Stimulated activated CD4-positive, alpha-beta T cell treated with anti-CD3 and anti-CD28 coated beads, Interleukin-1b, Interleukin-23, amount 100 ng/mL, for 24 hours (primary cell): ENCODE measurements at places on chromosomes 5 and 9.

GRCh38 chr9:95103281-95103771 is 214.2 kb downstream of the FANCC start:
- no peak for DNase-seq

DNA sequence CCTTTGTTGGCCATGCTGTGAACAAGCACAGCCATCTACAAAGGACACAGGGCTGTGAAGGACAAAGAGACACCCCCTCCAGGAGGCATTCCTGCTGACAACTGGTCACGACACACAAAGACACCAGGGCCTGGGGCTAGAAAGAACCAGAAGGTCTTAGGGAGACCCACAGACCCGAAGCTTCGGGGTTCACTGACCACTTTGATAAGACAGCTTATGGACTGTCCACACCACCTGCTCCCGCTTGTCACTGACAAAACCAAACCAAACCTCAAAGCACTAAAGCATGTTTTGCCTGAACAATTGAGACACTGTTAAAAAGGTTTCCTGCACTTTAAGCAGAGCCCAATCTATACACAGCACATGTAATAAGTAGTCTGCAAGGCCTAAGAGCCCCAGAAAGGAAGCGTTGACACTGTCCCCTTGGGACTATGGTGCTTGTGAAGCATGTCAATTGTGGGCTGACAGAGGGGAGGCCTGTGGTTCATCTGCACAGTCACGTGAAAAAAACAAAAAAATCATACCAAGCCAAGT is 185.0 kb downstream of the GAPVD1 start:
- no peak for DNase-seq

- no peak for DNase-seq
Observed at GRCh38 chr9:99264070-99264680, 42.1 kb downstream of the SEC61B start.

DNA sequence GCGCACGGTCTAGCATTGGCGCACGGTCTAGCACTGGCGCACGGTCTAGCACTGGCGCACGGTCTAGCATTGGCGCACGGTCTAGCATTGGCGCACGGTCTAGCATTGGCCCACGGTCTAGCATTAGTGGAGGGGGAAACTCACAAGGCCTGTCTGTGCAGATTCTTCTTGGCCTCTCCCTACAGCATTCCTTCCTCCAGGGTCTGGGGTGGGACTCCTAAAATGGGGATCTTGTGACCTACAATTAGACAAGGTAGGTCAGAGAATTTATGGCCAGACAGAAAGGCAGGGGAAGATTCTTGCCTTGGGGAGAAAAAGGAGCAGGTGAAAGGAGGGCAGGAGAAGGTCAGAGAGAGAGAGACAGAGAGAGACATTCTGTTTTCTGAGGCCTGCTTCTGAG is 5.4 kb upstream of the GBGT1 start:
- no peak for DNase-seq

- no peak for DNase-seq
Observed at GRCh38 chr9:296411-296810, 81.7 kb downstream of the DOCK8 start.

DNA sequence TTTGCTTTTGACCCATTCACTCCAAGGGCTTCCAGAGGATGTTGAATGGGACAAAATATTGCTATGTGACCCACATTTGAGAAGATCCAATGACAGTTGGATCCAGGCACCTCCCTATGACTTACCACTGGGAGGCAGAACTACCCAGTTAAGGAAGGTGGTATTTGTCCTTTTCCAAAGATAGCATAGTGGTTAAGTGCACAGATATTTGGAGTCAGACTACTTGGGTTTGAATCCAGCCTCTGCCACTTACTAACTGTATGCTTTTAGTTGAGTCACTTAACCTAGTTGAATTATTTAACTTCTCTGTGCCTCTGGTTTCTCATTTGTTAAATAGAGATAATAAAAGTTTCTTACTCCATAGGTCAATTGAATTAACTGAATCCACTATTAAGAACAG is 74.5 kb upstream of the PALM2AKAP2 start:
- DNase-seq: no peak

GRCh38 chr9:35568196-35568595 is 36.9 kb upstream of the TESK1 start:
- no peak for DNase-seq

- DNase-seq: no peak
Observed at GRCh38 chr5:150172556-150172955, 6.0 kb downstream of the CDX1 start.

DNA sequence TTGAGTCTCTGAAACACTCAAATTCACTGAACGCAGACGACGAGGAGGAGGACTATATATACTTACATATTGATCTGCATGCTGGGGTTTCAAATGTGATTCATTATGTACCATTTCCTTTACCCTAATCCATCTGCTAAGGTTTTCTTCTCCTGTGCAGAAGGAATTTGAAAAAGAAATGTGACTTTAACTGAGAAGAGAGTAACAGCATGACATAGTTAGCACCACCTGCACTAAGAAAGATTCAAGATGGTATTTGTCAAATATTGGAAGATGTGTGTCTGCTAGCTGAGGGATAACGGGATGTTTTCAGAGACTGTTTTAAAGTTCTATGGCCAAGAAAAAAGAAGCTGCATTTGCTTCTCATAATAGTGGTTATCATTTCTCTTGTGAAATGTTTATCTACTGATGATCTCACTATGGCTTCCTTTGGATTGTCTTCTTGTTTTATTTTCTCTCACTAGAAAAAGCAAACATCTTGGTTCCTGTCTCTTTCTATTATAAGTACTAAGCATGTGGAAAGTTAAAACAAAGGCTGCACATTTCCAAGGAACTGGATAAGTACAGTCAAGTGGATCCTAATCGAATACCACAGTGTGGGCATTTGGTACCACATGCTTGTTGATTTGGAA is 89.8 kb upstream of the TLE4 start:
- DNase-seq: no peak

- no peak for DNase-seq
Observed at GRCh38 chr5:640461-641330, 28.6 kb downstream of the CEP72 start.

GRCh38 chr5:165333623-165334022 is 1828.2 kb downstream of the MAT2B start:
- DNase-seq: no peak

DNA sequence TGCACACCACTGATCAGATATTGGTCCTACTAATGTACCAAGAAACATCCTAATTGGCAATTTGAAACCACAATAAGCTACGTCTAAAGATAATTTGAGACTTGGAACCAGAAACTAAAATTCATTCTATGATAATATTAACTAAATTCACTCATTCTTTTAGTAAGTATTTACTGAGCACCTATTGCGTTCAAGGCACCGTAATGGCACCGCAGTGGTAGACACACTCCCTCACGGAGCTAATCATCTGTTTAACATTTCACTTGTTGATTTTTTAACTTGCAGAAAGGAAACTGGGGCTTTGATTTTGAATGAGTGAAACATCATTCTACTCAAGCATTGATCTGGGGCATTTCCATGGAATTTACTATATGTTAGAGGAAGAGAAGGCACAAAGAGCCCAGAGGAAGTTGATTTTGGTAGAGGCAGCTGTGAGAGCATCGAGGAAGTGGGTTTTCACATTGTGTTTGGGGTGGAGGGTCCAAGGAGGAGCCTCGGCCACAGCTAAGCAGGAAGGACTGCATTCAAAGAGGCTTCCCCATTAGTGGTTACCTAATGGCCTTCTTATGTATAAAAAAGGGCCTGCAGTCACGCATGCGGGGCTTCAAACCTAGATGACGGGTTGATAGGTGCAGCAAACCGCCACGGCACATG is 7.1 kb downstream of the RAPGEF1 start:
- no peak for DNase-seq

GRCh38 chr9:131260751-131261452 is 15.4 kb downstream of the FAM78A start:
- DNase-seq: no peak

DNA sequence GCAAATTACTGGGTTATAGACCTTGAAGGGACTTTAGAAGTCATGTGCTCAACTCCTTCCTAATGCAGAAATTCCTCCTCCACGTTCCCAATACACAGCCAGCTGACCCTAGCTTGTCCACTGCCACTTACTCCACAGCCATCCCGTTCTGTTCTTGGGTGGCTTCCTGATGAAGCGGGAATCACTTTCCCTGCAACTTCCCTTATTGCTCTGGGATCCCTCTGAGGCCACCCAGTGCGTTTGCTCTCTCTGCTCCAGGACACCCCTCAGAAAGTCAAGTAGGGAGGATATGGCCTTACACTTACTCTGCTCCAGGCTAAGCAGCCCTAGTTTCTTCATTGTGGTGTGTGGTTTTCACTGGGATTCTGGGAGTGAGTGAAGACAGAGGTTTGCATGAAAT is 55.5 kb downstream of the GALNT12 start:
- no peak for DNase-seq

GRCh38 chr5:7849681-7850394 is 1.1 kb downstream of the CFAP90 start:
- DNase-seq: no peak

DNA sequence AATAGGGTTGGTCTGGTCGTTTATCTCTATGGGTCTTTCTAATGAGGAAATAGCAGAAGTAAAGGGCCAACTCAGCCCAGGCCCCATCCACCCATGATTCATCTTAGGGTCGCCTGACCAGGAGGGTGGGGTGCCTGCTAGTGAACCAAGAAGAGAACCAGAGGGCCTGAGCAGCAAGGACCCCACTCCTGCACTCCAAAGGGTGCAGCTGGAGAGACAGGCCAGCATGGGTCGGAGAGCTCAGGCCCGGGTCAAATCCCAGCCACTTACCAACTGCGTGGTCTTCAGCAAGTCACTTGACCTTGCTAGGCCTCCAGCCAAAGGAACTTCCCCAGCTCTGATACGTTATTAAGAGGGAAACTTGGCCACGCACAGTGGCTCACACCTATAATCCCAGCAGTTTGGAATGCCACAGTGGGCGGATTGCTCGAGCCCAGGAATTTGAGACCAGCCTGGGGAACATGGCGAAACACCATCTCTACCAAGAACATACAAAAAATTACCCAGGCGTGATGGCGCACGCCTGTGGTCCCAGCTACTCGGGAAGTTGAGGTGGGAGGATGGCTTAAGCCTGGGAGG is 4.3 kb downstream of the BBLN start:
- no peak for DNase-seq

DNA sequence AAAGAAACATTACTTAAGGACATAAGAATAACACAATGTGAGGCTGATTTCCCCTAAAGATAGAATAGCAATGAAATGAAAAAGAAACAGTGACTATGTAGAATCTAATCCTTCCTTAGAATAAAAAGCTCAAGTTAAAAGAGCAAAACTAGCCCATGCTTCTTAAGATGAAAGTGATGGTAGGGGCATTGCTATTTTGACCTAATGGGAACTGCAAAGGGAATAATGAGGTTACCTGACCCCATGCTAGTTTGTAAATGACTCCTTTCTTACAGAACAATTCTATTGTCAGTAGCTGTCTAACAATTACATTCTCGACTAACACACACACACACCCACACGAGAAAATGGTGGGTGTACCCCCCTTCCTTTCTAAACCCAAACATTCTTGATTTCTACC is 575.8 kb downstream of the CSNK1G3 start:
- no peak for DNase-seq

GRCh38 chr9:70435948-70436347 is 21.5 kb upstream of the KLF9 start:
- no peak for DNase-seq

DNA sequence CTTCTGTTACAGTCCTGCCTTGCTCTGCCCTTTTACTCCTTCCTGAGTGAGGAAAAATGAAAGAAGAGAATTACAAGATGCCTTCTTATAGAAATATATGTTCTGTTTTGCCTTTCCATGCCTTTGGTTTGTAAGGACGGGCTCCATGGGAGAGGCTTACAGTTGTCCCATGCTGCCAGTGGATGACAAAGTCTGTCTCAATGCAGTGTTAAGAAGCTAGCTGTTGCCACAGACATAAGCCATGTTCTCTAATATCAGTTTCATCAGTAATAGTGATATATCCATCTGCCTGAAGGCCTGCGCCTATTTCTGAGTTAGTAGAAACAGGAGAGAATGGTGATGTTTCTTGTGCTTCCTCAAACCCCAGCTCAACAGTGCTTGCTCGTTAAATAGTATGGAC is 27.8 kb downstream of the C5orf22 start:
- DNase-seq: no peak

DNA sequence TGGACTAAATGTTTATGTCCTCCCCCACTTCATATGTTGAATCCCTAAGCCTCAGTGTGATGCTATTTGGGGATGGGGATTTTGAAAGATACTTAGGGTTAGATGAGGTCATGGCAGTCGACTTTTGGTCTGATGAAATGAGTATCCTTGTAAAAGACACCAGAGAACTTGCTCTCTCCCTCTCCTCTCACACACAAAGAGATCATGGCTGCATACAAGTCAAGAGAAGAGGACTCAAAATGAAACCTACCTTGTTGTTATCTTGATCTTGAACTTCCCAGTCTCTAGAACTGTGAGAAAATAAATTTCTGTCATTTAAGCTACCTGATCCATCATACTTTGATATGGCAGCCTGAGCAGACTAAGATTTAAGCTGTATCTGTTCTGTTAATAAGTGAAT is 144.0 kb upstream of the HAPLN1 start:
- DNase-seq: no peak

- no peak for DNase-seq
Observed at GRCh38 chr9:120532475-120532874, 47.5 kb downstream of the CDK5RAP2 start.

GRCh38 chr5:136766456-136766855 is 401.1 kb upstream of the TRPC7 start:
- DNase-seq: no peak

- no peak for DNase-seq
Observed at GRCh38 chr5:162638849-162639248, 571.3 kb downstream of the GABRG2 start.

- no peak for DNase-seq
Observed at GRCh38 chr5:35903631-35904203, 34.7 kb downstream of the CAPSL start.

DNA sequence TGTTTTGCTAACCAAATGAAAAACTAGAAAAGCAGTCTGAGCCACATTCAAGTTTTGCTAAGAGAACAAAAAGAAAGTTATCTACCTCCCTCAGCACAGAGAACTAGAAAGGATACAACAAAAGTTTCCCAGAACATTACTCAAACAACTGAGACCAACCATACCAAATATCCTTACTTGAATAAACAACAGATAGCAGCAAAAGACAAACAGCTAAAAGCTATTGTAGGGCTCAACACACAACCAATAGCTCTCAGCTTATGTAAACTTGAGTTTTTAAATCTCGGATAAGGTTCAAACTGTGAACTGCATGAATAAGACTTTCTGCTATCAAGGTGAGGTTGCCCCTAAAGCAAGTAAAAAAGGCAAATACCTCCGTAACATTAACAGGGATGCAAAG is 3.5 kb downstream of the EPB41L4A start:
- no peak for DNase-seq

DNA sequence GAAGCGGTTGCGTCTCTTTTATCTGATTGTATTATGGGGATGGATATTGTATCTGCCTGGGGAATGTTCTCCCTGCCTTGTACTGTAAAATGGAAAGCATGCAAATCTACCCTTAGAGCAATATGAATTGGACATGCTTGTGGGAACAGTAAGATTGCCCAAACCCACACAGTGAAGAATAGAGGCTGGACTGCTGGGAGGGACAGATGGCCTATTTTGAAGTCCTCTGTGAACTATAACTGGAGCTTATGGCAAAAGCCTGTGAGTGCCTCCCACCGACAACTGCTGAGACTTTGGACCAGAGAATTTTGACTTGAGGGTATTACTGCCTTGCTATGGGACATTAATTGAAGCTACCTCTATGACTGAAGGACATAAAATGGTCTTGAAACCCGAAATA is 168.9 kb downstream of the ERCC6L2 start:
- DNase-seq: no peak
